ENCODE measurements at places on chromosomes 4 and X.

DNA sequence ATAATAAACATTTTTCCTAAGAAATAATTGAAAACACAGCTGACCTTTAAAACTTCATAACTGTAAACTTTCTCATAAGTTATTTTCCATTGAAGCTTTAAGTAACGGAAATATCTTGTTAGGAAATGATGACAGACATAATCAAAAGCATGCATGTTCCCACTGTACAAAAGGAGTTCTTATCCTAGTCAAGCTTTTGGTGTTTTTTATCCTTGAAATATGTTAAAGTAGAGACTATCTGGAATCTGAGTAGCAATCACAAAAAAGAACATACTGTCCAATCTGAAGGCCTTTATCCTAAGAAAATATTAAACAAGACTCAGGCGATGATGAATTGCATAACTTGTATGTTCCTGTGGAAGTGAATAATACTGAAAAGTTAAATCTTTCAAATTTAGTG is 14.4 kb downstream of the GEMIN8 start:
- DNase-seq = no peak

DNA sequence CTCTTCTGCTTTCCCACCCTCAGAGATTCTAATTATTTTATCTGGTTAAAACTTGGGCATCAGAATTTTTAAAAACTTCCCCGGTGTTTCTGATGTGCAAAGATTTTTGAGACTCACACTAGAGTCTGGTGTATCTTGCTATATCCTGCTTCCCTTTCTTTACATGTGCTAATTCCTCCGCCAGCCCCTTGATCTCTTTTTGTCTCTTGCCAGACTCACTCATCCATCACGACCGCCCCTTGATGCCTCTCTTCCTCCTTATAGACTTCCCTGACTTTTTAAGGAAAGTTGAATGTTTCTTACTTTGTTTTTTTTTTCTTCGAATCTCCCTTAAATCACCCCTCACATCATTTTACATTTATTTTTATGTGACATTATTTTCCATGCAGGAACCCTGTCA is 274.9 kb upstream of the PITX2 start:
- no peak for DNase-seq

DNA sequence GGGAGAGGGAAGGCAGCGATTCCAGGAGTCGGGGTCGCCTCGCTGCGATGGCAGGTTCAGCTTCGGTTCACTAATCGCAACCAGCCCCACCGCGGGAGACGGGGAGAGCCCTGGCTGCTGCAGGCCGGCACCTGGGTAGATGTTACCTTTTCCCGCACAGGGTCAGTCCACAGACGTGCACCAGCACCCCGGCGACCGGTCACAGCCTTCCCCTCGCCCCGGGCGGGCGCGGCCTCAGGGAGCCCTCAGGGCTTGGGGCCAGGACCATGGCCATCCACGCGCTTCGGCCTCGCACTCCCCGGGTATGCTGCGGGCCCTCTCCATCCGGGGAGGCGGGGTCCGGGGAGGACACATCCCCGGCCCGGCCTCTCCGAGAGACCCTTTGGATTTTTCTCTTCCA is 26.1 kb upstream of the EXOC1L start:
- no peak for DNase-seq

- DNase-seq = no peak
Measured at GRCh38 chrX:151713849-151714248, 2.0 kb upstream of the FATE1 start.

- DNase-seq = no peak
Measured at GRCh38 chrX:47611489-47611888, 8.2 kb downstream of the SYN1 start.

DNA sequence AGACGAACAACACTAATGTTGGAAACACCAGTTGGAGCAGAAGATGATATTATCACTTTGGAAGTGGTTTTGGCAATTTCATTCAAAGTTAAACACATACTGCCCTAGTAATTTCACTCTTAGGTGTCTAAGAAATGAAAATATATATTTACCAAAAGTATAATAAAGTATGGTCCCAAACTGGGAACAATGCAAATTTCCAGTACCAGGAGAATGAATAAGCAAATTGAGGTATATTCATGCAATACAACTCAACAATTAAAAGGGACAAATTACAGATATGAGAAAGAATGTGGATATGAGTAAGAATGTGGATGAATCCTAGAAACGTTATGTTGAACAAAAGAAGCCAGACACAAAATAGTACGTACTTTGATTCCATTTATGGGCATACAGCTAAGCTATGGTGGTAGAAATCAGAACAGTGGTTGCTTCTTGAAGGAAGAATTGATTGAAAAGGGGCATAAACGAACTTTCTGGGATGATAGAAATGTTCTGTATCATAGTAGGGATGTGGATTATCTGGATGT is 10.0 kb downstream of the ELMOD2 start:
- no peak for DNase-seq

- DNase-seq = no peak
Measured at GRCh38 chr4:162016219-162016618, 147.6 kb downstream of the FSTL5 start.

DNA sequence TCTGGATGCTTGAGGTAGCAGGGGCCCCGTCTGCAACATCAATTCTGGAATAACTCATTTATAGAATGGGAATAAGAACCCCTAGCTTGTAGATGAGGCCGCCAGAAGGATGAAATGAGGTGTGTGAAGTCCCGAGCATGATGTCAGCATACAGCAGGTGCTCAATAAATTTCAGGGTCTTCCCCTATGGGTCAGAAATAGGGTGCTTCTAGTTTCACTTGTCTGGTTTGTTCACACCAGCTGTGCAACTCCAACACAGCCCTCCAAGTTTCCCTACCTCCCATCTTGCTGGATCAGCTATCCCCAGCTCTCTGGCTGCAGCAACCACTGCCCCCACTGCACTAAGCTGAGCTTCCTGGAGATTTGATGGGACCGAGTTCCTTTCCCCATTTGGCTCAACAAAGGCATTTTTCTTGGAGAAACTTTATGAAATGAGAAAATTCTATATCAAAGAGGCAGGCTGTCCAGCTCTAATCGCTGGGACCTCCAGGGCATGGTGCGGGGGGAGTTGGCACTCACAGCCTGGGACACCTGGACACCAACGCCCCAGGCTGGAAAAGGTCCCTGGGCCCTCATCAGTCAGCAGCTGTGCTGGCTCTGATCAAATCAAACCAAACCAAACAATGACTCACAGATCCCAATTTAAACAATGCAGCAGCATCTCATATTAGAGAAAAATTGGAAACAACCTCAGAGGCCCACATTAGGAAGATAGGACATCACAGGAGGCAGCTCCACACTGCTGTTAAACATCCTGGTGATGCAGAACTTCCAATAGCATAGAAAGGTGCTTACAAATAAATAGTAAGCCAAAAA is 13.3 kb downstream of the SLC2A9 start:
- DNase-seq = peak; percentile 83

- no peak for DNase-seq
Measured at GRCh38 chr4:166065324-166065723, 192.3 kb downstream of the TLL1 start.

DNA sequence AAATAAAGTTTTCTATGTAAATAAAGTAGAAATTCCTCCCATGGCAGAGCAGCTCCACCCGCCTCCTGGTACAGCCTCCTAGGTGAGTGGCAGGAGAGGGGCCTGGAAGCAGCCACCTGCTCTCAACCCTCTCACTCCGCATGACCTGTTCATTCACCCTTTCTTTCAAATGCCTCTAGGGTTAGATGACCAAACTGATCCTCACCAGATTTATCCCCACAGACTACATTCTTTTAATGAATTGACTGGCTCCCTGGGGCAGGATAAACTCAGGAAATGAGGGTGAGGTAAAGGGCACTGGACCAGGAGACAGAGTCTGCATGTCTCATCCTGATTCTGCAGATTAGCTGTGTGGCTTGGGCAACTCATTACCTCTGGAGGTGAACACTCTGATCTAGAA is 32.6 kb upstream of the NKX6-1 start:
- no peak for DNase-seq

DNA sequence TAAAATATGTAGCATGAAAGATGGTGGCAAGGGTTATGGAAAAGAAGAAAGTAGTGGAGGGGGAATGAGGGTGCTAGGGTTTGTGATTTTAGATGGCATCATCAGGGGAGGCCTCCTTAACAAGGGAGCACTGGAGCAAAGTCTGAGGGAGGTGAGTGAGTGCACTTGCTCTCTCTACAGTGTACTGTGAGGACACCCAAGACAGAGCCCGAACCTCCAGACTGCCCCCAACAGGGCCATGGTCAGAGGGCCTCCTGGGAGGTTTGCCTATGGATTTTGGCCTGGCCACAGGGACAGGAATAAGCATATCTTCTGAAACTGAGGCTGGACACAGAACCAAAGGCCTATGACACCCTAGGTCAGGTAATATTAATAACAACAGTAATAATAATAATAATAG is 21.4 kb upstream of the PJA1 start:
- DNase-seq = no peak

- DNase-seq = no peak
Measured at GRCh38 chr4:126144543-126145237, 829.9 kb downstream of the FAT4 start.

DNA sequence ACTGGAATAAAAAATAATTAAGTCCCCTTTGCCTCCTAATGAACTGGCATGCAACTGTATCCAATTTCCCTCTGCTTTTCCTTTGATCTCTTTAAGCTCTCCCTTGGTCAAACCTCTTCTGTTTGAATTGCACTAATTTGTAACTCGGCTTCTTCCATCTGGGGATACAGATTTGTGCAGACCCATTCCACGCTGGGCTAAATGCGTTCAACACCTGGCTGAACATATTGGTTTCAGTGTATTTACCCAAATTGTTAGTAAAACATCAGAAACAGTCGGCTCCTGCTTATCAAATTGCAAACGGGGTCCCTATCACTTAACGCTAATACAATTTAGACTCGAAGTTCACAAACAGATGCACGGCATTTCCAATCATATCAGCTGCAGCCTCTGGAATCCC is 124.9 kb upstream of the TAPT1 start:
- DNase-seq = no peak

- no peak for DNase-seq
Measured at GRCh38 chr4:182265881-182266280, 22.7 kb downstream of the TENM3 start.

- no peak for DNase-seq
Measured at GRCh38 chr4:74042681-74043080, 4.2 kb upstream of the CXCL3 start.

DNA sequence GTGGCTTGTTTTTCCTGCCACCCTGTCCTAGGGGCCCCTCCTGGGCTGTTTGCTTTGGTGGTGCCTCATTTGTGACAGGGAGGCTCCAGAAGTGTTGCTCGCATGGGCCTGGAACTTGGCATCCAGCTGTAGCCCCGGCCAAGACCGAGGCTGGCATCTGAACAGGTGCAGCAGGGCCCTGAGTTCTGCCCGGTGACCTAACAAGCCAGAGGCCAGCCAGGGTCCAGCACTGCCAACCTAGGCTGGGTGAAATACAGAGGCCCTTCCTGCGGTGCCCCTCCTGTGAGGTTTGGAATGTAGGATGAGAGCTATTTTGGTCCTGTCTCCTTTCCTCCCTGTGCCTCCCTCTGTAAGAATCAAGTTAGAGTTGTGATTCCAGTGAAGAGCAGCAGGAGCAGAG is 58.5 kb downstream of the STARD8 start:
- no peak for DNase-seq

- no peak for DNase-seq
Measured at GRCh38 chr4:118281611-118282442, 71.0 kb downstream of the PRSS12 start.

DNA sequence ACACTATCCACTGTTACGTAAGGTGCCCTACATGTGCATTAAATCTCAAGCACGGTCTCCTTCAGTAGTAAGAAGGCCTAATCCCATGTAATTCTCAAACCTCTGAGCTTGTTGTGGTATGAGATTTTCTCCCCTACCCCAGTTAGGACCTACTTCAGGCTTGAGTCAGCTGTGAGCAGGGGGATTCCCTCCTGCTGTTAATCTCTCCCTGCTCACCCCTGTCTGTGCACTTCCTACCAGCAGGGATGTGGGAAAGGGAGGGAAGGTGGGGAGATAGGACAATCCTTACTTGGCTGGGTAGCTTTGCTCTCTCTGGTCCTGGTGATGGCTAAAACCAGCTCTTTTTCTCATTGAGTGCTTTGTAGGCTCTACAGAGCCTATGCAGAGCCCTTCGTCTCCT is 60.8 kb downstream of the PALLD start:
- DNase-seq = no peak

GRCh38 chr4:58940167-58940566 is 1830.0 kb upstream of the IGFBP7 start:
- no peak for DNase-seq

DNA sequence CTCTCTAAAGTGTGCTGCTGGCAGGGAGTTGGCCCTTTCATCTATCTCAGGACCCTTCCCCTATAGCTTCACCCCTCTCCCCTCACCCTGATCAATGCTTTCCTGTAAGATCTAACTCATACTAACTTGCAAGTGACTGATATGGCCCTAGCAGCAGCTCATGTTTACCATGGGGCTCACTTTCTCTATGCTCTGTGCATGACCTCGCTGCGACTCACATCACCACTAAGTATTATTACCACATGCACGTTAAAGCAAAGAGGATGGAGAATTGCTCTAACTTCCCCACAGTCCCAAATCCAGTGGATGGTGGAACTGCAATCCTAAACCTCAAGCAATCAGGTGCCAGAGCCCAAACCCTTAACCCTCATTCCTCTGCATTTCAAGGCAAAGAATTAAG is 626.6 kb downstream of the MID1IP1 start:
- DNase-seq = no peak

DNA sequence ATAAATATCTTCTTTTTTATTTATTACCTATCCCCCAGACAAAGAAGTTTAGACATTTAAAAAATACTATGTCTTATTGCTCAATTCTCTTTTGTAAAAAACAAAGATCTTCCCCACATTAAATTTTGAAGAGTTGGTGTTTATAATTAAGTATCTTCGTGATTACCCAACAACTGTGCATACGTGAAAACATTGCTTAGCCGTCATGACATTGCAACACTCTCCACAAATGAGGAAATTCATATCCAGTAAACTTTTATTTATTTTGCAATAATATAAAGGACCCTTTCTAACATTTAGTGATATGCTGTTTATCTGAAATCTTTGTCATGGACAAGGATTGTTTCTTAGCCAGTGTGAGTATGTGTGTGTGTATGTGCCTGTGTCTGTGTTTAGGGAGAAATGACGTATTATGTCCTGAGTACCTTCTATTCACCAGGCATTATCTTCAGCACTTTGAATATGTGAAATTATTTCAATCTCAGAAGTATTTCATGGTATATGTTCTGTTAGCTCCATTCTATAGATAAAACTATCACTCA is 26.1 kb upstream of the EREG start:
- no peak for DNase-seq

GRCh38 chr4:94660614-94661013 is 97.1 kb upstream of the BMPR1B start:
- no peak for DNase-seq

DNA sequence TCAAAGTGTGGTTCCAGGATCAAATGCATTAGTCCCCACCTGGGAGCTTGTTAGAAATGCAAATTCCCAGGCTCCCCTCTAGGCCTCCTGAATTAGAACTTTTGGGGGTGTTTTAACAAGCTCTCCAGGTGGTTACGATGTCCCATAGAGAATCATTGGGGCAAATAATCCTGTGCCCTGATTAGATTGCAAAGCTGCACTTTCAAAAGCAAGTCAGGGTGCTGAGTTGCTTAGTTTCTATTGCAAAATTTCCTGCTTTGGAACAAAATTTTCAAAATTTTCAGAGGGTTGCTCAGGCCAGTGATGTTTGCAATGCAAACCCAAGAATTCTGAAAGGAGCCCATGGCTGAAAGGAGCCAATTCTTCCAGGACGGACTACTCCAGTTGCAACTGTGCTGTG is 71.0 kb downstream of the MGST2 start:
- no peak for DNase-seq

GRCh38 chr4:16416601-16417000 is 190.3 kb upstream of the TAPT1 start:
- DNase-seq = no peak

- DNase-seq = no peak
Measured at GRCh38 chrX:22740836-22741235, 258.9 kb upstream of the DDX53 start.

Data from NCI-H146 (cell line).